MCF 10A (cell line): ENCODE measurements at places on chromosomes 13 and 19. TPM values are rescaled to one million over a fixed set of nuclear protein-coding genes. Genes with fewer than 3 reads are reported as not detected.

- no peaks in the 10 kb centered on the region for H3K27me3 ChIP-seq
- H3K4me1 ChIP-seq = peaks cover 30% of the 10 kb centered on the region
- H3K27ac ChIP-seq = no peak overlapping the region
- no peak overlapping the region for H3K4me3 ChIP-seq
Measured at GRCh38 chr13:49667773-49668172, 23.5 kb downstream of the EBPL start.

Gene PEG3
- total RNA-seq = not detected in 2 replicates

DNA sequence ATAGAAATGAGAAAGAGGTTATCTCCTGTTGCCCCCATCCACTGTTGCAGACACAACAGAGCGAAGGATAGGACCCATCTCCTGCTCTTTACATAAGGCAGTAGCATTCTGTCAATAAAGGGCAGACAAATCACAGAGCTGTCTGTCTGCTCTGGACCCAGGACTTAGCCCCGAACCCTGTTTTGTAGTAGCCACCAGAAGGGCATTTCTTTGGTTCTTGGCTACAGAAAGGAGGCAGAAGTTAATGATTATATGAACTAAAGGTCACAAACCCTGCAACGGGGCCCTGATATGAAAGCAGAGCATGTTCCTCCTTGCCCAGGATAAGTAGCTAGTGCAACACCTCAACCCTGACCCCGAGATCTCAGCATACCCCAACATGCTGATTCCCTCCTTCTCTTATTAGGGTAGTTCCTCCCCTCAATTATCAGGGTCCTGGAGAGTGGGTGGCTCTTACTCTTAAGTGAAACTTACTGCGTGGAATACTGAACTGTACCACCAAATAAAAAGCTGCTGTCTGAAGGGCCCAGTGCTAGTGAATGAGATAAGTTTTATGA lies 680.4 kb upstream of the SPRY2 start:
- no peak overlapping the region for H3K27ac ChIP-seq
- no peak for DNase-seq
- no peak overlapping the region for H3K4me3 ChIP-seq

DNA sequence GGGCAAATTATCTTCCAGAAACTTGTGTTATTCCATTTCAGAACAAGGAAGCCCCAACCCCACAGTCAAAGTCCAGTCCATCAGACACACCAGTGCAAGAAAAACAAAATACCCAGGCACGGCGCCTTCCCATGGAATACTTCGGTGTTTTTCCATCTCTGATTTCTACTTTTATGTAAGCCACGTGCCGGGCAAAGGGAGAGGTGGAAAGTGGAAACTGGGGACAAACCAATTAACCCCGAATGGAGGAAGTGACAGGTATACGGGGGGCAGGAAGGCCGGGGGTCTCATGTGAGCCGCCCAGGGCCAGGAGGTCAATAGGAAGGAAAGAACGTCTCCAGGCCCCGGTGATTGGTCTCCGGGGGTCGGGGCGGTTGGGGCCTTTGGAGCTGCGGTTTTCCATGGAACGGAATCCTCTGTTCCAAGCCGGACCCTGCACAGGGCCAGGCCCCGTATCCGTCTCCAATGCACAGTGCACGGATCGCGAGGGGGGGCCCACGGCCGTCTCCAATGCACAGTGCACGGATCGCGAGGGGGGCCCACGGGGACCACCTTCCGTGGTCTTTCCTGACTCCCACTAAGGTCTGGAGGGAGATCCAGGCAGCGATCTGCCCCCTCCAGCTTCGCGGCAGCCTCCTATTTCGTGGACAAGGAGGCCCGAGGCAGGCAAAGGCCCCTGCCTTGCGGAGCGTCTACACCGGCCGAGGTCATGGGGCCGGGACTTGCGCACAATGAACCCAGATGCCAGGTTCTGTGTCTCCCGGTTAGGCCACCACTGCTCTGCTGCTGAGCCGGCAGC lies 79.7 kb downstream of the GADD45B start:
- peaks cover 6% of the 10 kb centered on the region for H3K36me3 ChIP-seq
- H3K27ac ChIP-seq = no peak overlapping the region
- H3K4me3 ChIP-seq = no peak overlapping the region
- no peak for DNase-seq
- peaks cover 6% of the 10 kb centered on the region for H3K4me1 ChIP-seq

Gene ZNF625
- 0.37 TPM in 1 of 2 replicates, not detected in the other for total RNA-seq

Gene HS6ST3
- total RNA-seq = 0.05 and 0.09 TPM in 2 replicates

- no peaks in the 10 kb centered on the region for H3K27me3 ChIP-seq
- H3K27ac ChIP-seq = no peak overlapping the region
Measured at GRCh38 chr19:29800100-29800825, 11.5 kb upstream of the CCNE1 start.

Gene HCN2
- total RNA-seq = 0.68 and 1.2 TPM in 2 replicates

- peaks cover 63% of the 10 kb centered on the region for H3K27me3 ChIP-seq
- H3K4me1 ChIP-seq = peaks cover 29% of the 10 kb centered on the region
- H3K27ac ChIP-seq = no peak overlapping the region
Measured at GRCh38 chr19:47417107-47417745, 2.1 kb downstream of the MEIS3 start.

Gene ZIC2
- 7.0 and 8.2 TPM in 2 replicates for total RNA-seq

DNA sequence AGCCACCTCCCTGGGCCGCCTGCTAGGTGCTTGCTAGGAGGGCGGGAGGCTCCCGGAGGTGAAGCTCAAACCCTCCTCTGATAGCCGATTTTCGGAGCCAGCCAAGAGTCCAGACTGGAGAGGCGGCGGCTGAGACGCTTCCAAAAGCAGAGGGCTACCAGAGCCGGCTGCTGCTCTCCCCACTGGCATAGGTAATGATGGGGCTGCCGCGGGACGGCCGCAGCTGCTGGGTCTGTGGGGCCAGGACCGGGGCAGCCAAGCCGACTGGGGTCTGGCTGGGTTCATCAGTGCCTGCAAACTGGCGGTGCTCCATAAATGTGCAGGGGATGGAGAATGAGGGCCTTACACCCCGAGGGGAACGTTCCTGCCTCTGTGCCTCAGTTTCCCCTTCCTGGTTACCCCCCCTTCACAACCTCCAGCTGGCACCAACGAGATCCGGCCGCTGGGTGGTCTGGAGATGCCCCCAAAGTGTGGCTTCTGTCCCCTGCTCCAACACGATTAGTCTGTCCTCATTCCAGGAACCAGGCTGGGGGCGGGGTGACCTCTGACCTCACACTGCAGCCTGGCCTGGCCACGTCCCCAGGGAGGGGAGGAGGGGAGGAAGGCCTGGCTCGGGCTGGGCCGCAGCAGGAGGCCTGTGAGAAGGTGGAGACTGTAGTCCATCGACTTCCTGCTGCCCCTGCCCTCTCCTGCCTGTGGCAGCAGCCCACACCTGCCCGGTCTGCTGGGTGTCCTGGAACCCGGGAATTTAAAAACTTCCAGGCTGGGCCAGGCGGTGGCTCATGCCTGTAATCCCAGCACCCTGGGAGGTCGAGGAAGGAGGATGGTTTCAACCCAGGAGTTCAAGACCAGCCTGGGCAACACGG lies 3.8 kb upstream of the WDR18 start:
- peaks cover 6% of the 10 kb centered on the region for H3K4me1 ChIP-seq
- H3K27me3 ChIP-seq = no peaks in the 10 kb centered on the region
- peaks cover 14% of the 10 kb centered on the region for H3K36me3 ChIP-seq

Gene SOHLH2
- 1.2 and 1.6 TPM in 2 replicates for total RNA-seq

DNA sequence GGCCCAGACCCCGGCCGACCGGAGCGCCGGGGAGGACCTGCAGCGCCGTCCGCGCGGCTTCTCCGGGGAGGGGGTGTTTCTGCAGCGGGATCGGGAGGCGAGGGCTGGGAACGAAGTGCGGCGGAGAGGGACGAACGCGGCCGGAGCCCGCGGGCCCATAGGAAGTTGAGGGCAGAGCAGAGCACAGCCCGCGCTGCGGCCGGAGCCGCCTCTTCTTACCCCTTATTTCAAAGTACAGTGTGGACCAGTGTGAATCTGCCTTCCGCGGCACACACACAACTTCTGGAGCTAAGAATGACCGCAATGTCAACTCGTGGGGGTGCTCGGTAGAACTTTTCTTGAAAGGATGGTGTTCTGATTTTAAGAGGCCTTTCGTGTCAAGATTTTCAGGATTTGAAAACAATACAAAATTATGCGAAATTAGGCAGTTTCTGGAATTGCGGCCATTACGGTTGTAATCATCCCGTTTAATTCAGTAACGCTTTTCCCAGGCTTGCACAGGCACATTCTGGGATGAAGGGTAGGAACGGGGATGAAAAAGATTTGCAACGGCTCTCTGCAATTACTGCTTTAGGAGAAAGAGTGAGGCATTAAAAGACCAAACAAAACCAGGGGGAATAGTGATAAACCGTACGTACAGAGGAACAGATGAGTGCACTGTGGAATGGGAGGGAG lies 821 bp downstream of the TDRD3 start:
- peak overlapping the region; percentile 88 for H3K27ac ChIP-seq
- H3K36me3 ChIP-seq = no peaks in the 10 kb centered on the region
- peak; percentile 49 for DNase-seq
- H3K27me3 ChIP-seq = no peaks in the 10 kb centered on the region
- H3K4me3 ChIP-seq = peak overlapping the region; percentile 80

- H3K36me3 ChIP-seq = no peaks in the 10 kb centered on the region
- H3K4me1 ChIP-seq = peaks cover 25% of the 10 kb centered on the region
- DNase-seq = no peak
Measured at GRCh38 chr13:31089649-31090048, 72.1 kb downstream of the HSPH1 start.

DNA sequence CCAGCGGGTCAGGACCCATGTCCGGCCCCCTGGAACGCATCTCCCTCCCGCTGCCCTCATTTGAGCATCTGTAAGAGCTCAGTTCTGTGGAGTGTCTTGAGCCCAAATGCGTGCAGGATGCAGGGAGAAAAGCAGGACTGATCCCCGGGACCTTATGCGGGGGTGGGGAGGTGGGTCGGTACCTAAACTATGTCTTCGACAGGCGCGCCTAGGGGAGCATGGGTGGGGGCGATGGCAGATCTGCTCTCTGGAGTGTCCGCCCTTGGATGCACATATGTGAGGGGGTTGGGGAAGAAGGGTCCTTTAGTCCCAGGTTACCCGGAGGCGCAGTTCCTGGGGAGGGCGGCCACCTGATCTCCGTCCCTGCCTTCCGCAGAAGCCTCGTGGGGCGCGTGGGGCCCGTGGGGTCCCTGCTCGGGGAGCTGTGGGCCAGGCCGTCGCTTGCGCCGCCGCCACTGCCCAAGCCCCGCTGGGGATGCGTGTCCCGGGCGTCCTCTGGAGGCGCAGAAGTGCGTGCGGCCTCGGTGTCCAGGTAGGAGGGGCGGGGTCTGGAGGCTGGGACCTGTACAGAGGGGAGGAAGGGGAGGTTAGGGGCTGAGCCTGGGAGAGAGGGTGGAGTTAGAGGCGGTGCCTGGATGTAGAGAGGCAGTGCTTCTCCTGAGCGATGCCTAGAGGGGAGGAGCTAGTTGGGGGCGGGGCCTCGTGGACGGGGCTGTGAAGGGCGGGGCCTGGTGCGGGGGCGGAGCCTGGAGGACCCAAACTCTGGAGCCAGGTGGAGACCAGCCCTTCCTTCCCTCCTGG lies 2.9 kb downstream of the CILP2 start:
- no peak overlapping the region for H3K27ac ChIP-seq
- DNase-seq = peak; percentile 46
- H3K4me1 ChIP-seq = no peaks in the 10 kb centered on the region
- H3K27me3 ChIP-seq = no peaks in the 10 kb centered on the region
- peaks cover 7% of the 10 kb centered on the region for H3K36me3 ChIP-seq

GRCh38 chr19:58379246-58379645 lies 1.6 kb downstream of the ZNF837 start:
- H3K27me3 ChIP-seq = no peaks in the 10 kb centered on the region
- H3K36me3 ChIP-seq = peaks cover 20% of the 10 kb centered on the region
- peaks cover 12% of the 10 kb centered on the region for H3K4me1 ChIP-seq
- no peak for DNase-seq
- H3K4me3 ChIP-seq = peak overlapping the region; percentile 94
- no peak overlapping the region for H3K27ac ChIP-seq

- no peak overlapping the region for H3K4me3 ChIP-seq
- H3K27ac ChIP-seq = no peak overlapping the region
- no peaks in the 10 kb centered on the region for H3K36me3 ChIP-seq
- no peak for DNase-seq
- H3K27me3 ChIP-seq = no peaks in the 10 kb centered on the region
Measured at GRCh38 chr13:86000546-86000945, 201.3 kb upstream of the SLITRK6 start.

- no peak overlapping the region for H3K27ac ChIP-seq
- no peak overlapping the region for H3K4me3 ChIP-seq
- H3K27me3 ChIP-seq = peaks cover 4% of the 10 kb centered on the region
- no peak for DNase-seq
Measured at GRCh38 chr13:48110132-48110868, 15.4 kb upstream of the MED4 start.

DNA sequence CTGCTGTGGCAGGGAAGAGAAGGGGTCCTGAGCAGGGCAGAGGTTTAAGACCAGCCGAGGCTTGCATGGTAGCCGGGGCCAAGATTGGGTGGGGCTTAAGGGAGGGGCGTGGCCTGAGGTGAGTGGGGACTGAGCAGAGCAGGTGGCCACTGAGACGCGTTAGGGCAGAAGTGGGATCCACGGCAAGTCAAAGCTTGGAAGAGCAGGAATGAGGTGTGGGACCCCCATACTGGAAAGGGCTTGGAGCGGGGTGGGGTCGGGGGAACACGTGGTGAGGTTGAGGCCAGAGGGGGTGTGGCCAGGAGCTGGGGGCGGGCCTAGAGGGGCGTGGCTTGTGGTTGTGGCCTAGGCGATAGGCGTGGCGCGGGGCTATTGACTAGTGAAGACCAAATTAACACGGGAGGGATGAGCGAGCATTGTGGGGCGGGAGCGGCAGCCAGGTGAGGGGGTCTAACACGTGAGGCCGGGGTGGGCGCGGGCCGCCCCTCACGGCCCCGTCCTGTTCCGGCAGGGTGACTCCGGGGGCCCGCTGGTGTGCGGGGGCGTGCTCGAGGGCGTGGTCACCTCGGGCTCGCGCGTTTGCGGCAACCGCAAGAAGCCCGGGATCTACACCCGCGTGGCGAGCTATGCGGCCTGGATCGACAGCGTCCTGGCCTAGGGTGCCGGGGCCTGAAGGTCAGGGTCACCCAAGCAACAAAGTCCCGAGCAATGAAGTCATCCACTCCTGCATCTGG lies 3.3 kb downstream of the CFD start:
- no peak overlapping the region for H3K4me3 ChIP-seq
- peaks cover 5% of the 10 kb centered on the region for H3K4me1 ChIP-seq
- no peaks in the 10 kb centered on the region for H3K27me3 ChIP-seq

Gene ANGPTL8
- not detected in 2 replicates for total RNA-seq

- no peak overlapping the region for H3K27ac ChIP-seq
- H3K36me3 ChIP-seq = peaks cover 6% of the 10 kb centered on the region
- H3K4me3 ChIP-seq = no peak overlapping the region
Measured at GRCh38 chr13:113650275-113650674, 7.7 kb downstream of the ATP4B start.

GRCh38 chr19:51456541-51457290 lies 1.5 kb downstream of the SIGLEC8 start:
- no peak overlapping the region for H3K4me3 ChIP-seq
- no peak for DNase-seq
- no peaks in the 10 kb centered on the region for H3K36me3 ChIP-seq
- H3K4me1 ChIP-seq = no peaks in the 10 kb centered on the region
- H3K27ac ChIP-seq = no peak overlapping the region
